CD4-positive, alpha-beta memory T cell (primary cell): ENCODE measurements at places on chromosomes 12 and 14. TPM values are rescaled to one million over a fixed set of nuclear protein-coding genes. Genes with fewer than 3 reads are reported as not detected.

GRCh38 chr12:98951406-98951805 lies 306.3 kb downstream of the APAF1 start:
- DNase-seq, result no peak

- no peak for DNase-seq
Observed at GRCh38 chr12:43856972-43857371, 21.1 kb downstream of the TMEM117 start.

DNA sequence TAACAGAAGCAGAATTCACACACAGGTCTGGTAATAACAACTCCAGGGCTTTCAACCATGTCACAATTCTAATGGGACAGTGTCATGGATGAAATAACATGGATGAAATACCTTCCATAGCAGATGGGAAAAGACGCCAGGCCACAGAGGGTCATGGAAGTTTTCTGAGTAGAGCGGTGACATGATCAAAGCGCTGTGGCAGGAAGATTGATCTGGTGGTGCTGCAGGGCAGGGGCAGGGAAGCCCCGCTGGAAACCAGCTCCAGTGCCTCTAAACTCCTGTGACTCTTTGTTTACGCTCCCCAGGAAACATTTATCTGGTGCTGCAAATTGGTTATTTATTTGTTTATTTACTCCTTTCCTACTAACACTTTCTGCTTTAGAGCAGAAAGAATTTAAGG lies 108.3 kb upstream of the HMGA2 start:
- DNase-seq, result no peak

Gene KIF26A
- polyA plus RNA-seq, result 0.05 TPM

DNA sequence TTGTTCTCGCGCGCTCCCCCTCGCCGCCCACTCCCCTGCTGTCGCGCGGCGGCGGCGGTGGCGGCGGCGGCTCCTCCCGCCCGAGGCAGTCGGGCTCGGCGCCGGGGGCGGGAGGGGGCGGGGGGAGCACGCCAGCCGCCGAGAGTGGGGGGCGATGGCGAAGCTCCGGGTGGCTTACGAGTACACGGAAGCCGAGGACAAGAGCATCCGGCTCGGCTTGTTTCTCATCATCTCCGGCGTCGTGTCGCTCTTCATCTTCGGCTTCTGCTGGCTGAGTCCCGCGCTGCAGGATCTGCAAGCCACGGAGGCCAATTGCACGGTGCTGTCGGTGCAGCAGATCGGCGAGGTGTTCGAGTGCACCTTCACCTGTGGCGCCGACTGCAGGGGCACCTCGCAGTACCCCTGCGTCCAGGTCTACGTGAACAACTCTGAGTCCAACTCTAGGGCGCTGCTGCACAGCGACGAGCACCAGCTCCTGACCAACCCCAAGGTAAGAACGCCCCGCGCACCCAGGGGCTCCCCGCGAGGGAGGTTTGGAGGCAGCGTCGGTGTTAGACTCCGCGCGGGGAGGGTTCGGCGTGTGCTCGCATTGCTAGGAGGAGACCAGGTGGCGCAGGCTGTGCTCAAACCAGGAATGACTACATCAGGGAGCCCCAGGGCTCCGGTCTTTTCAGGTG lies 629 bp downstream of the KCNMB4 start:
- peak; percentile 60 for DNase-seq

DNA sequence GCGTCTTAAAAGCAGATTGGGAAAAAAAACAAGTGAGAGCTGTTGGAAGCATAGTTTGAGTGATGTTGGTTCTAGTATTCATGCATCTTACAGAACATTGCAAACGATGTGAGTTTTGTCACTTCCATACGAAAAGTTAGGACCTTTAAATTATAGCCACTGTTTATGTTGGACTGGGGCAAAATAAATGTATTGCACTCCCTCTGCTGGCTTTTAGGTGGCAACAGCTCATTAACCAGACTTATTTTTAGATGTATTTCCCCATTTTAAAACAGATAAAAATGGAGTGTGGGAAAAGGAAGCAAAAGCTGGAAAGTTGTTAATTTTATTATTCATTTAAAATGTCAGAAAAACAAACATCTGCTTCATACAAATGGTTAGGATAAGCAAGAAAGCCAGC lies 111.9 kb downstream of the LGR5 start:
- DNase-seq, result no peak

- no peak for DNase-seq
Observed at GRCh38 chr12:7369274-7369729, 65.4 kb downstream of the ACSM4 start.

Gene OR4E2
- not detected for polyA plus RNA-seq

Gene ADAM20
- polyA plus RNA-seq, result not detected

GRCh38 chr12:131011165-131012079 lies 57.7 kb downstream of the ADGRD1 start:
- DNase-seq, result no peak

GRCh38 chr14:102029956-102030355 lies 56.9 kb downstream of the HSP90AA1 start:
- DNase-seq, result no peak

Gene PNP
- 101 TPM for polyA plus RNA-seq

Gene SPRYD4
- polyA plus RNA-seq, result 1.5 TPM

DNA sequence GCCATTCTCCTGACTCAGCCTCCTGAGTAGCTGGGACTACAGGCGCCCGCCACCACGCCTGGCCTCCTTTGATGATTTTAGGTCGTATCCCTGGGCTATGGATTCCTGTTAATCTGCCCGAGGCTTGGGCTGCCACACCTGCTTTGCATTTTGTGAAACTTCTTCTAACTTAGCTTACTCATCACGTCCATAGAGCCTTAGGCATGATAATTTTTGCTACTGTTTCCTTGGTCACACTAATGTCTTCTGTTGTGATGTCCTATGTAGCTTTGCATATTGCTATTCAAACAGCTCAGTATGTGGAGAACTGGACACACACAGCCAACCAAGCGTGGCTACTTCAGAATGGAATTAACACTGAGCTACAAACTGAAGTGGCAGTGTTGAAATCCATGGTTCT lies 47.5 kb upstream of the DDX11 start:
- DNase-seq, result no peak

GRCh38 chr14:102501751-102502315 lies 7.7 kb downstream of the ANKRD9 start:
- no peak for DNase-seq

GRCh38 chr14:78455896-78456435 lies 285.8 kb downstream of the NRXN3 start:
- no peak for DNase-seq

DNA sequence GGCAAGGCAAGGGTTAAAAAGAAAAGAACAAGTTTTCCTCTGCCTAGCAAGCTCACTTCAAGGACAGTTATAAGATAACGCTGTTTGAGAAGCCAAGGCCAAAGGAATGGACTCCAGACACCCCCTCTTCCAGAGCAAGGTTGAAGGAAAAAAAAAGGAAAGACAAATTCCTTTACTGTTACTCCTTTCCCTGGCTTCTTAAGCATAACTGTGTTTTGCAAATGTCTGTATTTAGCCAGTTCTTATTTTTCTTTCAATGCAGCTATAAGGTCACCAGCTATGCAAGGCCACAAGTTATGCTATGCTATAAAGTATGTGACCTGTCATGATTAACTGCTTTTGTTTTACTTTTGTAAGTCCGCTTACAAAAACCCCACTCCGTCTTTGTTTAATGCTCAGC lies 26.6 kb downstream of the ZNF410 start:
- no peak for DNase-seq

DNA sequence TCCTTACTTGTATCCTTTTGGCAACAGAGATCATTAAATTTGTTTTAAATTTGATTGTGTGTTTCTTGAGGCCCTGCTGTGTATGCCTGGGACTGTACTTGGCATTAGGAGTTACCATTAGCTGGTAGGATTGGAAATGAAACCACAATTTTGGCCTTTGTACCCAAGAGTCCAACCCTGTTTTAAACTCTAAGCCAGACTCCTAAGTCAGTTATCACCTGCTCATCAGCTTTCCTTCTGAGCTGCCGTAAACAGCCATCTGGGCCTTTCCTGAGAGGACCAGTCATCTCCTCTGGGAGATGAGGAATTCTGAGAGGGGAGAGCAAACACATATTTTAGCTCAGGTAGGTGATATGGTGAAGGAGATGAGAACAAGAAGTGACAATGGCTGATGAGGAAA lies 74.3 kb upstream of the SRSF5 start:
- DNase-seq, result no peak

GRCh38 chr12:54958048-54958658 lies 26.4 kb downstream of the TESPA1 start:
- DNase-seq, result peak; percentile 55

Gene CDKN3
- polyA plus RNA-seq, result 5.0 TPM

DNA sequence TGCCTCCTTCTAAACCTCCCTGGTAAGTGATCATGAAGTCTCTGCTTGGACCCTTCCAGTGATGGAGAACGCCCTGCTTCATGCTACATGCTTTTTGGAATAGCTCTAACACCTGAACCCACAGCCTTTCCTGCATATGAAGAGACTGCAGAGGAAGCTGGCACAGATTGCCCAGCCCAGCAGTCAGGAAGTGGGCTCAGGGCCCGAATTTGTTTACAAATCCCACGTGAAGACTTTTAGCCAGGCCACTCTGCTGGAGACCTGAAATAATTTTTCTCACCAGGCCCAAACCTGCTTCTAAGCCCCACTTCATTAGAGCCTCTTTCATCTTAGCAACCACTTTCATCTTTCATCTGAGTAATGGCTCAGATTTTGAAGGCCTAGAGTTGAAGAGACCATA lies 22.9 kb downstream of the RTN1 start:
- no peak for DNase-seq

DNA sequence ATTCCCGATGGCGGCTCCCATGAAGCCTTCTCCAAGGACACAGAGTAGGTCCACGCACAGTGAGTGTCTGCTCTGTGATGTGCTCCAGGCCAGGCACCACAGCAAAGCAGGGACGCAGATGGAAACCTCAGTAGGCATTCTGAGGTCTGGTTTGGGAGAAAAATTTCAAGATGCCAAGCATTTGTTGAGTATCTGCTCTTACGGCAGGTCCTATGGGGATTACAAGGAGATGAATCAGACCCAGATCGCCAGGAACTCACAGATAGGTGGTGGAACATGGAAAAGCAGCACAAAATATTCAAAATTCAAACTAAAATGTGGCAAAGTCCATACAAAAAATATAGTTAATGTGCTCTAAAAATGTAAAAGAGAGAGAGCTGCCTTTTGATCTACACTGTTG lies 684.9 kb upstream of the TMEM132C start:
- DNase-seq, result no peak

Gene CMA1
- not detected for polyA plus RNA-seq

Gene TAS2R46
- 0.22 TPM for polyA plus RNA-seq

DNA sequence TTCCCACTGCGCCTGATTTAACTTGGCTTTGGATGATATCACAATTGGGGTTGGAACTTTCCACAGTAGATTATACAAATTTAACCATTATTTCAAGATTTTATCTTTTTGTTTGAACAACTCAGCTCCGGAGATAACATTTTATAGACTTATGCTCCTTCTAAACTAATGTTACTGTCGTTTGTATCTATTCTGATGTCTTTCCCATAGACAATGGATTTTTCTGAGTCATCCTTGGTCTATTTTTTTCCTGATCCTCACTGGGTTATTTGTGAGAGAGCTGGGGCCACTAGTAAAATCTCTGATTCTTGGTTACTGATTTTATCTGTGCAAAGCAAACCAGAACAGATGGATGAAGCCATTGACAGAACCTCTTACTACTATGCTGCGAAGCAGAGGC lies 175.1 kb downstream of the SLC38A4 start:
- no peak for DNase-seq
